ENCODE measurements at places on chromosomes 16 and 17. TPM values are rescaled to one million over a fixed set of nuclear protein-coding genes. Genes with fewer than 3 reads are reported as not detected.

Gene SYNGR3
- total RNA-seq, result 0.86 TPM

Gene TEKT5
- under 0.01 TPM for total RNA-seq

Gene ADAD2
- not detected for total RNA-seq

Gene RRAD
- total RNA-seq, result 11.0 TPM

Gene MYADML2
- not detected for total RNA-seq

Gene TBX6
- 0.14 TPM for total RNA-seq

Gene KIFC3
- 170 TPM for total RNA-seq

Gene TBC1D26
- total RNA-seq, result not detected

Gene CETP
- total RNA-seq, result not detected

Gene CDIP1
- 13.9 TPM for total RNA-seq

Gene CES5A
- not detected for total RNA-seq

Gene RNU2-1
- total RNA-seq, result not detected

Gene TBC1D3H
- total RNA-seq, result not detected

Gene KRTAP1-5
- total RNA-seq, result 14.2 TPM

Gene C16orf74
- 21.8 TPM for total RNA-seq

Gene HIGD1B
- total RNA-seq, result not detected

Gene OTOP3
- total RNA-seq, result not detected

Gene CRAMP1
- 9.8 TPM for total RNA-seq

Gene ASIC2
- total RNA-seq, result not detected

Gene CACNA1H
- total RNA-seq, result 0.66 TPM

Gene ACSF2
- 11.0 TPM for total RNA-seq

Gene VWA3A
- not detected for total RNA-seq

Gene PPP1R27
- not detected for total RNA-seq

Data from placental pericyte (primary cell).